ENCODE measurements at places on chromosomes 12 and 14.

DNA sequence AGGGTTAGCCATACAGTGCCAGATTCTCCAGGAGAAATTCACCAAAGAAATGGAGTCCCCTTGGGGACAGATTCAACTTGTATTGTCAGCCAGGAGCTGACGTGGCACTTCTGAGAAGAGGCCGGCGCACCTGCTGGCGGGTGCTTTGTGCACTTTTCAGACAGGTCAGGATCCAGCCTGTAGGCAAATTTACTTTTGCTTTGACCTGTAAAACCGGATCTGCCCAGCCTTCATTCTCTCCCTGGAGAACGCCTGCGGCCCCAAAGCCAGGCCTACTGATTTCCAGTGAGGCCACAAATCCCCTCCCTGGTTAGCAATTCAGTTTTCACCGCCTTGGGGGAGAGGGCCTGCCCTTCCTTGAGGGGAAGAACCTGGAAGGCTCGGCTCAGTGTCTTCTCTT lies 17.4 kb downstream of the P2RX4 start:
- peaks cover 5% of the 10 kb centered on the region for H3K36me3 ChIP-seq
- DNase-seq: no peak
- no peaks in the 10 kb centered on the region for H3K27me3 ChIP-seq
- peaks cover 9% of the 10 kb centered on the region for H3K4me1 ChIP-seq
- no peak overlapping the region for H3K4me3 ChIP-seq

DNA sequence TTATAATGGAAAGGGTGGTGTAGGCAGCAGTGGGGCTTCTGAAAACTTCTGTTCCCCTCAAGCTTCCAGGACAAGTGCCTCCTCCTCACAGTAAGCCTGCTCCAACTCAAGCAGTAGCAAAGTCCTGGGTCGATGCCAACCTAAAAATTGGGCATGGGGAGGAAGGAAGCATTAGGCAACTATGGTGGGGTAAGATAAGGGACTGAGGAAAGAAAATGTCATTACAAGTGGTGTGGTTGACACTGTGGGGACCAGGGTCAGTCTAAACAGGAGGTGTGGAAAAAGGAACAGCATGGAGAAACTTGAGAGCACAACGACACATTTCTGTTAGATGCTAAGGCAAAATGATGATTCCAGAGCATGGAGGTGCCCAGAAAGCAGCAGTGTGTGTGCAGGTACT lies 34.9 kb downstream of the WIF1 start:
- no peak for DNase-seq
- no peaks in the 10 kb centered on the region for H3K36me3 ChIP-seq
- H3K4me1 ChIP-seq: no peaks in the 10 kb centered on the region
- H3K4me3 ChIP-seq: no peak overlapping the region

DNA sequence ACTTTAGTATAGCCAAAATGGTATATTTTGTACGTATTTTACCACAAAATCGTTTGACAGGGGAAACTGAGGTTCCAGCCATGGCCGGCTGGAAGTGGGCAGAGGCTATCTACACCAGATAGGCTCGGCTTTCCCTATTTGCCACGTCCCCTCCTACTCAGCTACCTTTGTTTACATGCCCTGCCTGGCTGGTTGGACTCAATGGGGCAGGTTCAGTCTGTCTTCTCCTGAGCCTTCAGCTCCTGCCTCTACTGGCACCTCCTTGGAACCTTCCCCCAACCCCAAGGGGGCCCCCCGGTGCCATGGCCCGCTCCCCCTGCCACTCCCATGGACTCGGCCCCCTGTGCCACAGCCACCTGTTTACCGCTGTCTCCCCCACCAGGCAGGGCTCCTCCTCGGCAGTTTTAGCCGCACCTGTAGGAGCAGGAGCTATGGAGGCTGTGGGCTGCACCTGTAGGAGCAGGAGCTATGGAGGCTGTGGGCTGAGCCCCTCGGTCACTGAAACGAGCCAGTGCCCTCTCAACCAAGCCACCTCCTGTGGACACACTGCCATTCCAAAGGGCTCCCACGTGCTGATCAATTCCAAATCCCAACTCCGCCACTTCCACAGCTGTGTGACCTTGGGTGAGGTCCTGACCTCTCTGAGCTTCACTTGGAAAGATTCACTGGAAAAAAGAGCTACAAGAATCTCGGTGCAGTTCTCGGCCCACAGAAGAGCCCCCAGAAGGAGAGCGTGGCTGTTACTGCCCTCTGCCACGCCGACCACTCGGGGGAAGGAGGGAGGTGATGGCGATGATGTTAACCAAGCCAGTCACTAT lies 62.2 kb downstream of the NCOR2 start:
- peak overlapping the region; percentile 82 for H3K27ac ChIP-seq
- no peaks in the 10 kb centered on the region for H3K27me3 ChIP-seq
- H3K36me3 ChIP-seq: no peaks in the 10 kb centered on the region
- H3K4me3 ChIP-seq: no peak overlapping the region
- DNase-seq: no peak

- peaks cover 44% of the 10 kb centered on the region for H3K4me1 ChIP-seq
- peaks cover 27% of the 10 kb centered on the region for H3K27me3 ChIP-seq
- H3K36me3 ChIP-seq: no peaks in the 10 kb centered on the region
- no peak overlapping the region for H3K27ac ChIP-seq
- DNase-seq: no peak
Measured at GRCh38 chr14:104096751-104097700, 11.5 kb downstream of the ASPG start.

DNA sequence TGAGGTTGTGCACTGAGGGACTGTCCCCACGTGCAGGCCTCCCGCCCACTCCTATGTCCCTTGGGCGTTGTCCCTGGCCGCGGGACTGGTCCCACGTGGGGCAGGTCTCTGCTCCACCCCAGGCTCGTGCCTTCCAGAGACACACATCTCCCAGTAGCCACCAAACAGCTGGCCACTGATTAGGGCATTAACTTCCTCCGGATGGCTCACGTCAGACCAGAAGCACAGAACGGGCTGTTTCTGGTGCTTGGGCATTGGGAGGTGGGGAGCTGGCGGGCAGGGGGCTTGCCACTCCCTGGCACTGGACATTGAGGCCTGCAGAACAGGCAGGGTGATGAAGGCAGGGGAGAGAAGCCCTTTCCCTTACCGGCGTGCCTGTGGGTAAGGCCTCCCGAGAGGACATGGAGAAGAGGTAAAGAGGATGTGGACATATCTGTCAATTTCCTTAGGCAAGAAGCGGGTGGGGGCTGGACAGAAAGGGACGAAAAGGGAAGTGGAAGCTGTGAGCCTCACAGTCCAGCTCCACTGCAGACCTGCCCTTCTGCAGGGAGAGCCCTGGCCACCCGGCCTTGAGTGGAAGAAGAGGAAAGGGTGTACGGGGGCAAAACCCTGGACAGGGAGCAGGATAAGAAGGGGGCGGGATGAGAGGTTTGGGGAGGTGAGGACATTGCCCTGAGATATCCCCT lies 101.2 kb downstream of the NINJ2 start:
- DNase-seq: no peak
- peak overlapping the region; percentile 37 for H3K27ac ChIP-seq
- peak overlapping the region; percentile 22 for H3K4me3 ChIP-seq
- H3K27me3 ChIP-seq: no peaks in the 10 kb centered on the region

DNA sequence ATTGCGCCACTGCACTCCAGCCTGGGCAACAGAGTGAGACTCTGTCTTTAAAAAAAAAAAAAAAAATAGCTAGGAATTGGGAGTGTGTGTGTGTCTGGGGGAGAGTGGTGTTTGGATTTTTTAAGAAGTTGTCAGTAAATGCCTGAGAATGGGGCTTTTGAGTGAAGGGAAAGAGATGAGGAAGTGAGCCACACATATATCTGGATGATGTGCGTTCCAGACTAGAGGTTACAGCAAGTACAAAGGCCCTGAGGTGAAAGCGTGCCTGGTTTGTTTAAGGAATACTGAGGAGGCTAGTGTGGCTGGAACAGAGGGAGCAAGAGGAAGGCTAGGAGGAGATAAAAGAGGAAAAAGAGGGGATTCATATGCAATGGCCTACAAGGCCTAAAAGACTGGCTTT lies 70.0 kb downstream of the PAPLN start:
- no peaks in the 10 kb centered on the region for H3K27me3 ChIP-seq
- no peak for DNase-seq
- H3K4me3 ChIP-seq: no peak overlapping the region
- H3K4me1 ChIP-seq: peaks cover 11% of the 10 kb centered on the region
- no peak overlapping the region for H3K27ac ChIP-seq

GRCh38 chr12:31220633-31221550 lies 105.1 kb downstream of the SINHCAF start:
- H3K36me3 ChIP-seq: no peaks in the 10 kb centered on the region
- no peak for DNase-seq
- no peak overlapping the region for H3K27ac ChIP-seq

DNA sequence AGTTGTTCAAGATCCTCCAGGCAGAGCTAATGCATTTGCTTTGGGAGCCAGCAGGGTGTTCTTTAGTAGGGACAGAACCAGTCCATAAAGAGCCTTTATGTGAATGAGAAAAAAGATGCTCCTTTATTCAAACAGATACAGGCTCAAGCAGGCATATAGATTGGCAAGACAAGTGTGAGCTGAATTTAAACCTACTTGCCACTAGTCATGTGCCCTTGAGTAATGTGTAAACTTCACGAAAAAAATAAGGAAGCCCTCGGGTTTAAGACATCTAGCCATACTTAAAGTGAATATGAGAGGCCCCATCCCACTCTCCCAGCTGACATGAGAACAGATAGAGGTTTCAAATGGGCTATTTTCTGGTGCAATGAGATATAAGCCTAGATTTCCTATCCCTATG lies 43.1 kb upstream of the STRAP start:
- H3K36me3 ChIP-seq: no peaks in the 10 kb centered on the region
- peaks cover 4% of the 10 kb centered on the region for H3K4me1 ChIP-seq
- H3K27me3 ChIP-seq: no peaks in the 10 kb centered on the region
- no peak for DNase-seq
- no peak overlapping the region for H3K27ac ChIP-seq

Data from suprapubic skin (tissue), 4 donors.